ENCODE measurements at places on chromosomes 7 and 10.

DNA sequence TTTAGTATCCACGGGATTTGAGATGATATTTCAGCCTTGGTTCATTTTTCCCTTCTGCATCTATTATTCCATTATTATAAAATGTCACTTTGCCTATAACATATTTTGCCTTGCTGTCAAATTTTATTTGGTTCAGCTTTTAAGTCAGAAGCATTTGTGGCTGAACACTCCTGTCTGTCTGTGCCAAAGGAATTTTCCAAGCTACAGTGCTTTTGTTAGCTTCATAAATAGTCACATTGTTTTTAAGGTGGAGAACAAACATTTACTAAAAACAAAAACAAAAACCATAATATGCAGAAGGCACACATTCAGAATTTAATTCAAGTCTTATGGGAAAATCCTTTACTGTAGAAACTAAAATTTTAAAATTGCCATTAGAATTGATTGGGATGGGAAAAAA is 33.8 kb upstream of the ELMO1 start:
- DNase-seq = no peak

DNA sequence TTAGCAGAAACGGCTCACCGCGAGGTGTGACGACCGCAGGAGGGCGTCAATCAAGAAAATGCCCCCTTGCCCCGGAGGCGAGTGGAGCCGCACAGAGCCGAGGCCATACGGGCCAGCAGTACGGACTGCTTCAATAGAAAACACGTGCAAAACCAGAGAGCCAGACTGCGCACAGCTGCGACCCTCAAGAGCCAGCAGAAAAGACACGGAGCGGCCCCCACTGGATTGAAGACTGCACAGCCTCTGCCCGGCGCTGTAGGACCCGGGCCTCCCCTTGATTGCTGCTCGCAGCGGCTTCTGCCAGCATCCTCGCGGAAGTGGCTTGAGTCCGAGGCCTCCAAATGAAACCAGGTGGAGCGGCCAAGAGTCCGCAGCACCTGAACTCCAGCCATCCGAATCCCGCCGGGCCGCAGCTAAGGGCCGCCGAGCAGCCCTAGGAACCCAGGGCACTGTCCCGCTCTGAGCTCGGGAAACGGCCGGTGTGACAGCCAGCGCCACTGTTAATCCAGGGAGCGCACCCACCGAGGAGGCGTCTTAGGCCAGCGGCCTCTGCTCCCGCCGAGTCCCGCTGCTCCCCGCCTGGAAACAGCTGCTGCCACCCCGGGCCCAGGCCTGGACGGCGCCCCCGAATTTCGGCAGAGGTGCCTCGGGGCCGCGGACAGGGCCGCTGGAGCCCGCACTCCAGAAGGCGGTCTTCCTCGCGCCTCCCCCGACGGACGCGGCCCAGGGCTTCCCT is 660 bp upstream of the HHEX start:
- no peak for DNase-seq

DNA sequence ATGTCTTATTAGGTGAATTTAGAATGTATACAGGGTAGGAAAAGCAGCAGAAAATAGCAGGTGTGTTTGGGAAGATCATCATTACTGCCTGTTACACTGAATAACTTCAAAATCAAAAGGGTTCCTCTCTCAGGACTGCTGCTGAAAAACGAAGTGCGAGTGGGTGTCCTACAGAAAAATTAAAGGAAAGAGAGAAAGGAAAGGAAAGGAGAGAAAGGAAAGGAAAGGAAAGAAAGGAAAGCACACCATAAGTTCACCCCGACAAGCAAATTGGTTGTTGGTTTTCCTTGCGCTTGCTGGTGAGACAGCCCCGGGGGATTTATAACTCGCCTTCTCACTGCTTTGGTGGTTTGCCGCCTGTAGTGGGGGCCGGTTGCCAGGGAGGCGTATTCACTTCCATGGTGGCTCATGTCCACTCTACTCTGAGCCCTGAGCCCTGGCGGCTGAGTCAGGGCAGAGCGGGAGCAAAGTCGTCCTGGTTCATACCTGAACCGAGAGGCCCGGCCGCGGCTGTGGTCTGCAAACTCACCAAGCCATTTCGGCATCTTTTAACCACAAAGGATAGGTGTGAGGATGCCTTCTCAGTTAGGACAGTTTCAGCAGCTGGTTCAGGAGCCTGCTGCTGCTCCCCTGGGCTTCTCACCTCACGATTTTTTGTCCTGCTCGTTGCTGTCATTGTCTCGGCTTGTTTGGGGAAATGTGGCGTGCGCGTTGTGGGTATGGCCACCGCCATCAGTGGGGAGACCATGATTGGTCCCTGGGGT is 26.1 kb downstream of the INPP5A start:
- DNase-seq = no peak

DNA sequence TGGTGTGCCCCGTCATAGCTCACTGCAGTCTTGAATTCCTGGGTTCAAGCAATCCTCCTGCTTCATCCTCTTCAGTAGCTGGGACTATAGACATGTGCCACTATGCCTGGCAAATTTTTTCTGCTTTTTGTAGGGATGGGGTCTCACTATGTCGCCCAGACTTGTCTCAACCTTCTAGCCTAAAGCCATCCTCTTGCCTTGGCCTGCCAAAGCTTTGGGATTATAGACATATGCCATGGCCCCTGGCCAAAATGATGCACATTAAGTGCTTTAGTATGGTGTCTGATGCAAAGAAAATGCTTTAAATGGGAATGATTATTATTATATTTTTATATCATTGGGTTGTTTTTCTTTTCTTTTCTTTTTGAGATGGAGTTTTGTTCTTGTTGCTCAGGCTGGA is 33.2 kb upstream of the VCL start:
- DNase-seq = no peak

DNA sequence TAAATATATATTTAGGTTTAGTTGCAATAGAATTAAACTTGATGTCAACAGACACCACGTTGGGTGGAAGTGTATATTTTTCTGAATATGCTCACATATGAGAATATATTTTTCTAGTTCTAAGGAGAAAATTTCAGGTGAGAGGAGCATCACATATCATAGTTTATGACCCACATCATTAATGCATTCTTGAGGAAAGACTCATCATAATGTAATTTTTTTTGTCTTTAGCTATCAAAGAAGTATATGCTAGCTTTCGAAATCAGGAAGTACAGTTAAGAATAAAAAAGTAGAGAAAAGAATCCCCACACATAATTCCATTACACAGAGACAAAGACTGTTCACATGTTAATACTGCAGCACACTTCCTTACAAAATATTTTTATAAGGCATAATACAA is 30.4 kb downstream of the A1CF start:
- no peak for DNase-seq

DNA sequence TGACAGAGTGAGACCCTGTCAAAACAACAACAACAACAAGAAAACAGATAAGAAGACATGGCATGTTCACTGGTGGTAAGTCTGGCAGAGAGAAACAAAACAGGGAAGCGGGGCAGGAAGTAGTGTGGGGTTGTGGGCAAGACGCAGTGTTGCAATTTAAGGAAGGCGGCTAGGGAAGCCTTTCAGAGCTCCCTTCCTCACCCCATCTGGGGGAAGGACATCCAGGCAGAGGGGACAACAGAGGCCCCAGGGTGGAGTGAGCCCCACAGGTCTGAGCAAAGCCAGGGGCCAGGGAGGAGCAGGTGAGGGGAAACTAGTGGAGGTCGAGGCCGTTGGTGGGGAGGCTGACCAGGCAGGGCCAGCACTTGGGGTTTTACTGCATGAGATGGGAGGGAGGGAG is 16.8 kb downstream of the LAT2 start:
- no peak for DNase-seq

DNA sequence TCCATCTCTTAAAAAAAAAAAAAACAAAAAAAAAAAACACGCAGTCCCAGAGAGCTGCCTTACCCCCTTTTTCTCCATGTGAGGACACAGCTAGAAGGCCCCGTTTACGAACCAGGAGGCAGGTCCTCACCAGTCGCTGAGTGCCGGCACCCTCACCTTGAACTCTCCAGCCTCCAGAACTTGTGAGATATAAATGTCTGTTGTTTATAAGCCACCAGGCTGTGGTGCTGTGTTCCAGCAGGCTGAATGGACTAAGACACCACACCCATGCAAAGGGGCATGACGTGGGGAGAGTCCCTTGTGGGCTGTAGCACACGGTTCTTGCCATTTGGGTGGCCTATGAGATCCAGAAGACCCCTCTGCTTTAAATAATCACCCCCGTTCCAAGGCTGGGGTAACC is 17.2 kb downstream of the ECHDC3 start:
- no peak for DNase-seq

GRCh38 chr10:11631890-11632587 is 20.6 kb upstream of the USP6NL start:
- DNase-seq = no peak

DNA sequence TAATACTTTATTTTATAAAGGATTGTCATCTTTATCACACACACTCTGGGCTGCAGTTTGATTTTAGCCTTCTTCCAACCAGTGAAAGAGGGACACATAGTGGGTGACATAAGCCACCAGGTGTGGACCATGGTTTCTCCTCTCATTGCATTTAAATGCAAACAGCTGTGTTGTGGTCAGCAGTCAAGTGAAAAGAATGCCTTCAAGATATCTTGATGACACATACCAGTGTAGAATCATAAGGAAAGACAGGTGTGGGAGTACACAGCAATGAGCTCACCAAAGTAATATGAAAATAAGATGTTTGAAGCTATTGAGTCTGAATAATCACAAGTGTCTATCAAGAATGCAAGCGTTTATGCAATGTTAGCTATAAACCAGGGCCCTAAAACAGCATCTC is 580.0 kb downstream of the XPNPEP1 start:
- no peak for DNase-seq

DNA sequence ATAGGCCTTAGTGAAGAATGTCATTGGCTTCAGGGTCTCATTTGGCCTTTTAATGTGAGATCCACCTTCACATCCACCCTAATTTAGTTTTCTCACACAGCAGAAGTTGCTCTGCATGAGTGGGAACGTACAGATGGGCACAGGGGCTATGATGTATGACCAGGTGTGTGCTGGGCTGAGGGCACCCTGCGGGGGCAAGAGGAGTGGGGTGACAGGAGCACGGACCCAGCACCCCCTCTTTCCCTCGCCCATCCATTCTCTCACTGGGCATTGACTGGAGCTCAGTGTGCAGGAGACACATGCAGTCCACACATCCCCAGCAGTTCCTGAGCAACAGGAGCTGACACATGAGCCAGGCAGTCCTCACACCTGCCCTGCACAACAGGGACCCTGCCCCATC is 95.1 kb upstream of the PPP2R2D start:
- DNase-seq = no peak

GRCh38 chr7:14197280-14197679 is 207.8 kb upstream of the ETV1 start:
- no peak for DNase-seq

DNA sequence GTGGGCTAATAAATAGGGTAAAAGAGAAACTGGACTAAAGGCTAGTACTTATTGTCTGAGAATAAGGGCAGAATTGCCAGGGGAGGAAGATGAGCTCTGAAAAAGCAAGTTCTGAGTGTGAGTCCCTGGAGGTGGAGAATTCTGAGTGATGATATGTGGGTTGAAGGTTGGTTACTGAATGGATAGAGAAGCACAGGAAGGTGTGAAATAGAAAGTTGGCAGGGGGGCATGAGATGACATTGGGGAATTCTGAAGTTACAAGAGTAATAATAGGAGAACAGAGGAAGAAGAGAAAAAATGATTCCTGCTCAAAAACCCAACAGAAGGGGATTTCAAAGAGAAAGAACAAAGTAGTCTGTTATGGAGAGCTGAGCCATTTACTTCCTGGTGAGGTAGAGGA is 76.9 kb downstream of the PRKCQ start:
- DNase-seq = no peak

DNA sequence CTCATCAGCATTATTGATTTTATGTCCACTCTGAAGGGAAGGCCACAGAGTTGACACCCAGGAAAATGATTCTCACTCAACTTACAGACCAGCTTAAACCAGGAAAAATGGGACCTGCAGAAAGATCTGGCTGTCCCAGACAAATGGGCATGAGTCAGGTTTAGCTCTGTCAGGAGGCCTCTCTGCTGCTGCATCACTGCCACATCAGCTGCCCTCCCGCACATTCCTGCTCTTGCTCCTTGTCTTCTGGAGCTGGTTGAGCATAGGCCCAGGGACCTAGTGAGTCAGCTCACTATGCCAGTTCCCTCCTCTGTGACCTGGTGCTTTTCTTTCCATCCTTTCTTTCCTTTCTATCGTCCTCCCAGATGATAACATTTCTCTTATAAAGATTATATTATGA is 18.8 kb upstream of the SMNDC1 start:
- DNase-seq = no peak

DNA sequence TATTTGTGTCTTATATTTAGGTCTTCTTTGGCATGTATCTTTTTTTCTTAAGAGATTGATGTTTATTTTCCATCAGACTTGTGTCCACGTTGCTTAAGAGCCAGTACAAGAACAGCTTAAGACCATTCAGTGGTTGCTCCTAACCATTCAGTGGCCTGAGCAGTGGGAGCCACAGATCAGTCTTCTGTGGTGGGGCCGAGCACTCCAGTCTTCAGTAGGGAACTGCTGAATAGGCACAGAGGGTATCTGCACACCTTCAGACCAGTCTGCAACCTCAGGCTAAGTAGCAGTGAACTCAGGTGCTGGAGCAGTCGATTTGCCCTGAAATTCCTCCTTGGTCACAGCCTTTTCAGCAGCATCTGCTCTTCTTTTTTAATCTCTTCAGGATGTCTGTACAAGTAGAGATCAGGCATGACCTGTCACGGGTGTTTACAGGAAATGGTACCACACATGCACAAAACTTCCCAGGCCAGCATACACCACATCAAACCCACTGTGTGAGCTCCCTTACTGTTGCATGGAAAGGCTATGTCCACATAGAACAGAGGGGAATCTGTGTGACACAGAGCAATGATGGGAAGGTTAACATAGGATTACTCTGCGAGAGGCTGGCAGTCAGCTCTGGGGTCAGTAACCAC is 51.5 kb downstream of the FAM107B start:
- no peak for DNase-seq

DNA sequence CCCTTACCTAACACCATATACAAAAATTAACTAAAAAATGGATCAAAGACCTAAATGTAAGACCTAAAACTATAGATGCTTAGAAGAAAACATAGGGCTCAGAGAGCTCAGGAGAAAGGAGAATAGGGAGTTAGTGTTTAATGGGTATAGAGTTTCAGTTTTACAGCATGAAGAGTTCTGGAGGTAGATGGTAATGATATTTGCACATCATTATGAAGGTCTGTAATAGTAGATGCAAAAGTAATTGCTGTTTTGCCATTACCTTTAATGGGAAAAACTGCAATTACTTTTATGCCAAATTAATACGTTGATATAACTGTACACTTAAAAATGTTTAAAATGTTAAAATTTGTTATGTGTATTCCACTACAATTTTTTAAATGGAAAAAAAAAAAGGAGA is 39.2 kb upstream of the NANOS1 start:
- no peak for DNase-seq

DNA sequence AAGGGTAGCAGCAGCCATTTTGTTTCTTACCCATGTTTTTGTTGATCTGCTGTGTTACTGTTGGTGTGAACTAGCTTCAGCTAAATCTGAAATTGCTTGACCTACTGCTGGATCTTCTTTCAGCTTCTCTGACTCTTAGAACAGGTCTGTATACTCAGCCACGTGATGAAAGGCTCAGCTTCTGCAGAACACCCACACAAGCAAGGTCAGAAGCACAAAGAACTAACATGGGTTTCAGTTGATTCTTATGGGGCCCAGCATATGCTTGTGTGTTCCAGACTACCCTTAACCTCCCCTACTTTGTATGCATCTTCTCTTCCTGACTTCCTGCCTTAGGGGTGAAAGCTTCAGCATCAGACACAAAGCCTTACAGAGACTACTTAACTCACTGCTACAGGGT is 186.8 kb downstream of the HGF start:
- no peak for DNase-seq
